Activated CD4-positive, alpha-beta T cell treated with anti-CD3 and anti-CD28 coated beads, Interleukin-2, Interleukin-6, amounts not matched to agents 100 ng/mL and 50 ng/mL, durations not matched to agents 16 hours and 8 hours (primary cell): ENCODE measurements at places on chromosomes 7 and 10.

GRCh38 chr10:72588266-72588665 is 37.6 kb downstream of the MICU1 start:
- no peak for DNase-seq

GRCh38 chr7:20240080-20240926 is 23.1 kb upstream of the MACC1 start:
- peak; percentile 47 for DNase-seq

DNA sequence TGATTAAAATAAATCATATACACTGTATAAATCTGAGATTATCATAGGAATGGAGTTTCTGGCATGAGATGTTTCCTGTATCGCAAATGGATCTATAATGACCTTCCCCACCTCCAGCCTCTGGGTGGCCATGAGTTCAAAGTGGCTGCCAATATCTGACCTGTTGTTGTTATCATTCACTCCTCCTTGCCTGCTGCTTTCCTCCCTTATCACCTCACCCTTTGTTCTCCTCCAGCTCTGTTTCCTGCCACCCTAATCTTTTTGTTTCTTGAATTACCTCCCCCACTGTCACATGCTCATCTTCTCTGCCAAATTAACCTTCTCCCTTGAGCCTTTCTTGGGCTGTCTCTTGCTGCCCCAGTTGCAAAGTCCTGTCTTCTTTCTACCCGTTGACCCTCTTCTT is 12.0 kb downstream of the SCD start:
- no peak for DNase-seq

DNA sequence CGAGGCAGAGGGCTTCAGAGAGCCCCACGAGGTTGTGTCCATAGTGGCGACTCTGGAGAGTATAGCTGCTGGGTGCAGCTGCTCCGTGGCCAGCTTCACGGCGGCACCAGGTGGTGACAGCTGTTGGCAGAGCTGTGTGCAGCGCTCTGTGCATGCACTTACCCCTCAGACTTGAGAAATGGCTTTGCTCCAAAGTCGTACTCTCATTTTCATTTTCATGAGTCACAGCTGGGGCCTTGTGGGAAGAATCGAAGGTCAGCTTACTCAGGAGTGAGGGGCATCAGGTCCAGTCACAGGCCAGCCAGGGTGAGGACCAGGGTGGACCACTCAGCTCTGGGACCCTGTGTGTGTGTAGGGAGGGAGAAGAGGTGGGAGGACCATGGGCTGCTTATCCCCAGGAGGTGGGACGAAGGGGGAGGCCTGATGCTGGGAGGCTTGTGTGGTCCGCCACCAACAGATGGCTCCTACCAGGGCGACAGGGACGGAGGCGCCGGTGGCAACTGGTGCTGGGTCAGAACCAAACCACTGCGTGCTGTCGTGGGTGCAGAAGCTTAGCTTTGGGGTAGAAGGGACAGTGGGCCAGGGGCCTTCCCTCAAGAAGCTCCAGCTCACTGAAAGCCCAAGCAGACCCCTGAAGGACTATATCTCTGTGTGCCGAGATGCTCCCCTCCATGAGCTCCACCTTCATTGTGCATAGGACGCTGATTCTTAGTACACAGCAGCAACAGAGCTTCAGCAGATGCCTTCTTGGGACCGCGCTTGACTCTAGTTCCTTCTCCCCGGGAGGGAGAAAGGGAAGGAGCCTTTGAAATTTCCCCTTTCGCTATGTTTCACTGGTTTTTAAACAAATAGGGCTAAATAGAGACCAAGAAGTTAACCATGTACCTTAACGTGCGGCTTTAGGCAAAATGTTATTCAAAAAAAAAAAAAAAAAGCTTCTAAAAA is 225.0 kb downstream of the CELF2 start:
- DNase-seq, result peak; percentile 45

GRCh38 chr7:91352091-91352490 is 87.9 kb downstream of the FZD1 start:
- DNase-seq, result no peak

GRCh38 chr10:3526727-3527501 is 258.1 kb downstream of the KLF6 start:
- no peak for DNase-seq

- no peak for DNase-seq
Measured at GRCh38 chr7:44282601-44283171, 42.7 kb downstream of the CAMK2B start.

- no peak for DNase-seq
Measured at GRCh38 chr10:62636825-62637248, 167.7 kb upstream of the ADO start.
